ENCODE measurements at places on chromosomes 5 and 9.

DNA sequence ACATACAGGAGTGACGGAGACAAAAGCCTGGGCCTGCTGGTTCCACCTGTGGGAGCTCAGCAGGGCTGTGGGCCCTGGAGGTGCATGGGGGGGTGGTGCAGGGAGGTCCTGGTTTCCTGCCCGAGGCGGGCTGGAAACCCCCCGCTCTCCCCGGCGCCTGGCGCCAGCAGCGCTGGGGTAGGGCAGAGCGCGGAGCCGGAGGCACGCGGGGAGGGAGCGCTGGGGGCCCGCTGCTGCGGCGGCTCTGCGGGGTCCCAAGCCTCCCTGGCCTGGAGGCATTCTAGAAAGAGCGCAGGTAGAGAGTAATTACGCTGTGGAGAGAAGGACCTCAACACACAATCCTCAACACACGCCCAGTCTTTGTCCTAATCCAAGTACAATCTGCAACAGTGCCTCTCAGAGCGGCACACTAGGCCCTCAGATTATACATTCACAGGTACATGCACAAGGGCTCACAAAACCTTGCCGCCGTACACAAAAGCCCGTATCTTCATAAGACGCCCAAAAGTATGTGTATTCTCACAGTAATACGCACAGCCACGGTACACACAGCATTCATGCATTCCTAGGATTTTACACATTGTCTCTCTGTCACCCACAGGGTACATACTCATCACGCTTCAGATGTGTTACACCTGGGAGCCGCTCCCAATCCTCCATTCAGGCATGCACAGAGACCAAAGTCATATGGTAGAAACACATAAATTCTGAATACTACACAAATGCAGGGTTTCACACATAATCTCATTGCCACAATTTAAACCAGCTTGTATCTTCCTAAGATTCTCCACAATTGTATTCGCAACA is 2.1 kb upstream of the HAND1 start:
- ATAC-seq = no peak

DNA sequence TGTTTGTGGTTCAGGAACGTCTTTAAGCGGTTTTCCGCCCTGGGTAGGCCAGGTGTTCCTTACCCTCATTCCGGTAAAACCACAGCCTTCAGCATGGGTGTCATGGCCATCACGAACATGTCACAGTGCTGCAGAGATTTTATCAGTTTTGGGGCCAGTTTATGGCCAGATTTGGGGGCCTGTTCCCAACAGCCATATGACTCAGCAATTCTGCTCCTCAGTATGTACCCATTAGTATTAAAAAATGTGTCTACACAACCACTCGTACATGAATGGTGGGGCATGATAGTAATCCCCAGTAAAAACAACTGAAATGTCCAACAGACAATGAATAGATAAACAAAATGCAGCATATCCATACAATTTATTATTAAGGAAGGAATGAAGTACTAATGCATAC is 51.9 kb upstream of the TTC23L start:
- ATAC-seq = no peak

- no peak for ATAC-seq
These were observed 108.8 kb downstream of the HMHB1 start for GRCh38 chr5:143920772-143921171.

- ATAC-seq = no peak
These were observed 66.9 kb downstream of the PRKACG start for GRCh38 chr9:68947015-68947414.

DNA sequence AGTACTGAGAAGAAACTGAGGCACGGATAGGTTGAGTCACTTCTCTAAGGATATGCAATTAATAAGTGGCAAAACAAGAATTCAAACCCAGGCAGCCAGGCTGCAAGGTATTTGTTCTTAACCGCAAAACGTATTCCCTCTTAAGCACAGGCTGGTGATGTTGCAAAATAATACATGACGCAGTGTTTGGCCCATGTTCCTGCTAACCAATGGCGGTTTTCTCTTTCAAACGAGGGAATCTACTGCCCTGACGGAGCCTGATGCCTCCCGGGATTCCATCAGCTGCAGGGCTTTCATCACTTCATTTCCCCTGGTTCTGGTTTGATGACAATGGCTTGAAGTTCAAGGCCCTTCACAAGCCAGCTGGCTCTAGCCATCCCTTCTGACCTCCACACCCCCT is 154.8 kb downstream of the SLIT3 start:
- no peak for ATAC-seq

- no peak for ATAC-seq
These were observed 66.4 kb upstream of the SLC44A1 start for GRCh38 chr9:105178076-105178475.

DNA sequence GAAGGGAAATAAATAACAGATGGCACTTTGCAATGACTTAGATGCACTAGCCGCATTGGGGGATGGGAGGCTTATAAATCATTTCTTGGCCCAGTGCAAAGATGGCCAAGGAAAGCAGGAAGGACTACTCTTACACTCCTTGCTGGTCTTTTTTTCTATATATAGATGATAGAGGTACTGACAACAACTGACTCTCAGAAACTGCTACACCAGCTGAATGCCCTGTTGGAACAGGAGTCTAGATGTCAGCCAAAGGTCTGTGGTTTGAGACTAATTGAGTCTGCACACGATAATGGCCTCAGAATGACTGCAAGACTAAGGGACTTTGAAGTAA is 1.7 kb downstream of the CCNG1 start:
- no peak for ATAC-seq

GRCh38 chr5:179772351-179772750 is 21.4 kb upstream of the LTC4S start:
- no peak for ATAC-seq

- ATAC-seq = no peak
These were observed 34.3 kb downstream of the CENPP start for GRCh38 chr9:92360083-92360482.

DNA sequence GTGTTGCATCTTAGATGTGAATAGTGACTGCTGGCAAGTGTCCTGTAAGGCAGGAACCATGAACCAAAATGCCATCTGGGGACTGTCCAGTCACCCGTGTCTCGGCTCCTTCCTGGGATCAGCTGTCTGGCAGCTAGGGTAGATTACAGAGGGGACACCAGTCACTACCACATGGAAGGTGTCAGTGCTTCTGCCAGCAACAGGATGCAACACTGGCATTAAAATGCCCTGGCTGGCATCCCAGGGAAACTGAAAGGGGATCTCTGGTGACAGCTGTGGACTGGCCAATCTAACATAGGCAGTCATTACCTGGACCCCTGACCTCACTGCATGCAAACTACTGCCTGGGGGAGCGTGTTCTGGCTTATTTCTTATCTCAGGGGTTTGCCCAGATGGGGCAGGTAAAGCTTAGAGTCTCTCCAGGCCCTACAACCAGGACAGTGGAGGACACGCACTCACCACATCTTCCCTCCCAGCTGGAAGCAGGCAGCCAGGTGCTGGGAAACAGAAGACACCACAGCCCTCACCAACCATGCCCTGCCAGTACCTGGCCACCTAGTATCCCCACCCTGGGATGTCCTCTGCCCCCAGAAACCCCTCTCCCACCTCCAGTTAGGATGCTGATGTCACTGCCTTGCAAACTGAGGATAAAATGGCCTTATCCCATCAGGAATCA is 83.8 kb downstream of the SEMA4D start:
- ATAC-seq = no peak

DNA sequence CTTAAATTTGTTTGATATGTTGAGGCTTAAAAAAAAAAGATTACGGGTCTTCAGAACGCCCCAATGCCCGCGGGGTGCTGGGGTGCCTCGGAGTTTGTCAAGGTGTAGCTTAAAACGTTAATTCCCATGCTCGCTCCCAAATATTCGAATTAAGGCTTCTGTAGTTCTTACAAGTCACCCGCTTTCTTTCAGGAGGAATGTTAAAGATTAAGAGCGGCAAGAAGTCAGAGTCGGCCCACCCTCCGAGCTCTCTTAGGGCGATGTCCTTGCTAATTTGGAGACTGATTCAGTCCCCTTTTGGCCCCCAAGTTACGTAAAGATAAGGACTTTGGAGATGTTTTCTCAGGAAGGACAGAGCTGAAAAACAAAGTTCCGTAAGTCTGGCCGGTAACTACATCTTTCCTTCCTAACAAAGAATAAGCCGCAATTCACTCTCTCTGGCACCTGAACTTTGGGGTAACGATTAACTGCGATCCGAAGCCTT is 746 bp upstream of the NPM1 start:
- ATAC-seq = no peak

DNA sequence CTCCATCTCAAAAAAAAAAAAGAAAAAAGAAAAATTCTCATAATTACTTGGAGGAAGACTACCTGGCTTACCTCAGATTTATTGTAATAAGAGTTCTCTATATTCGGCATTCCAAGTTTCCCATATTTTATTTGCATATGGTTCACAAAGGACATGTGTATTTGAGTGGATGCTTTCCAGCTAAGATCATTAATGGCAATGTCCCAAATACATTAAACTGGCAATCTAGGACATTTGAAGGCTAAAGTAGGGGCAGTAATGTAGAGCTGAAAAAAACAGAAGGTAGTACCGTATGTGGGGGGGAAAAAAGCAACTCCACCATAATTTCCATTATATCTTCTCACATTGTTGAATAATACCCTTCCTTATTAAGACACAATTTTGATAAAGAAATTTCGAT is 4.9 kb downstream of the TUT7 start:
- ATAC-seq = no peak

GRCh38 chr9:33942471-33943083 is 106.1 kb downstream of the UBAP2 start:
- ATAC-seq = no peak

- no peak for ATAC-seq
These were observed 1023.7 kb upstream of the DMAC1 start for GRCh38 chr9:8823131-8823895.

- no peak for ATAC-seq
These were observed 165.2 kb downstream of the SLC25A46 start for GRCh38 chr5:110903966-110904365.

DNA sequence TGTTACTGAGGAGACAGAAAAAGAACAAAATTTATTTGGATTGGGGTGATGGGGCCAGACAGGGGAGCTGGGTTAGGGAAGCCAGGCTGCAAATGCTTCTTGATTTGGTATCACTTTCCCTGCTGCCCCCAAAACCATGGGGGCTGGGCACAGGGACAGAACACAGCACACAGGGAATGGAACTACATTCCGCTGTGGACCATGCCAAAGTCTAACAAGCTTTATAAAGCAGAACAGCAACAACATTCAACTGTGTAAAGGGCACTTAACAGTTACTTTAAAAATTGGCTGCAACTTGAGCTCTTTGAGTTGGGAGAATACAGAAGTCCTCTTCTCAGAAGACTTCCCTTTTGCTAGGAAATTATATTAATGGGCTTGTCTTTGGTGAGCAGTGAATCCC is 23.8 kb downstream of the C5orf58 start:
- ATAC-seq = no peak

DNA sequence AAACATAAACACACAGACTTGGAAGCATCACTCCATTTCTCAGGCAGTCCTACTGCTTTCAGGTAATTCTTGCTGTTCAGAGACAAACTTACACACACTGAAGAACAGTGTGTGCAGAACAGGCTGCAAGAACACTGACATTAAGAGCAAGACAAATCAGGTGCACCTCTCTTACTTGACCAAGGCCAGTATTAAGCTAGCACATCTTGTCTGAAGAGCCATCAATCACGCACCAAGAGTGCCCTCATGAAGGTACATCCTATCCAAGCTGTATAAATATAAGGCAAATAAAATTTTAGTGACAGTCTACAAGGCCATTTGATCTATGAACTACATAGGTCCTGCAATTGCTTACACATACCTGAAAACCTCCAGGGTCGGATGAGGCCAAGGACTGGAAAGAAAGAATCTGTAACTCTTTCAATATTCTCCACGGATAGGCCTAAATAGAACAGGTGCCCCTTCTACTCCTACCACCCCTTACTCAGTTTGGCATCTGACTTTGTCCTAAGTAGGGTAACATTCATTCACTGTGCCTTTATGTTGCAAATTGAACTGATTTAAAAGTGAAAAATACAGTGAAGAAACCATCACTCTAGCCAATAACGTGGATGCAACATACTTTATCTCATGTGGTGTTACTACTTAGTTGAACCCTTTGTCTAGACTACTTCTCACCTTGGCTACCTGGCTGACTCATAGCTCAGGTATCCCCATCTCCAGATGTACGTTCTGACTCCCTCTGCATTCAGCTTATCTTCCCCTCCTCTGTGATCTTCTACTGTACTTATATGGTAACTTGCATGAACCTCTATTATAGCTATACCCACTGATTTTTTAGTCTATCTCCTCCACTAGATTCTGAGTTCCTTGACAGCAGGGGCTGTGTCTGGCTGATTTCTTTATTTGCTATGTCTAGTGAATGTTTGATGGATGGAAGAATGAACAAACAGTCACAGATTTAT is 256.3 kb downstream of the KIAA0825 start:
- ATAC-seq = no peak

- ATAC-seq = no peak
These were observed 11.3 kb upstream of the CDH6 start for GRCh38 chr5:31182136-31182535.

GRCh38 chr5:132819468-132819867 is 6.4 kb downstream of the SOWAHA start:
- ATAC-seq = no peak

GRCh38 chr5:107781451-107781850 is 110.7 kb upstream of the EFNA5 start:
- ATAC-seq = no peak

- ATAC-seq = no peak
These were observed 19.6 kb upstream of the FRMD3 start for GRCh38 chr9:83557771-83558170.

GRCh38 chr9:123011878-123012528 is 21.5 kb upstream of the GPR21 start:
- no peak for ATAC-seq

DNA sequence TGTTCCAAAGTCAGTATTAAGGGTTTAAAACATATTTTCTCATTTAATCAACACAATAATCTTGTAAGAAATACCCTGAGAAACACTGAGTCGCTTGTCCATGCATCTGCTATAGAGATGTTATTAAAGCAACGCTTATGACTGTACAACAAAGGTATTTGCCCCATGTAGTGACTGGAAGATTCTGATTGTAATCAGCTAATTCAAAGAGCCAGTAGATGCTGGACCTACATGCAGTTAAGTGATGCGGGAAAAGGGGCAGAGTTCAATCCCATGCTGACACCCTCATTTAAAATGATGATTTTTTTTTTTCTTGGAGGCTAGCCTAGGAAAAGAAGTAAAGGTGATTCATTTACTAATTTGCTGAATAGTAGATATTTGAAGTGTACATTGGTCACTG is 149.3 kb upstream of the MTAP start:
- ATAC-seq = no peak
